ENCODE measurements at places on chromosomes 16 and 17.

GRCh38 chr16:67546761-67547422, 15.4 kb upstream of the CTCF start:
- peak; percentile 70 for DNase-seq

DNA sequence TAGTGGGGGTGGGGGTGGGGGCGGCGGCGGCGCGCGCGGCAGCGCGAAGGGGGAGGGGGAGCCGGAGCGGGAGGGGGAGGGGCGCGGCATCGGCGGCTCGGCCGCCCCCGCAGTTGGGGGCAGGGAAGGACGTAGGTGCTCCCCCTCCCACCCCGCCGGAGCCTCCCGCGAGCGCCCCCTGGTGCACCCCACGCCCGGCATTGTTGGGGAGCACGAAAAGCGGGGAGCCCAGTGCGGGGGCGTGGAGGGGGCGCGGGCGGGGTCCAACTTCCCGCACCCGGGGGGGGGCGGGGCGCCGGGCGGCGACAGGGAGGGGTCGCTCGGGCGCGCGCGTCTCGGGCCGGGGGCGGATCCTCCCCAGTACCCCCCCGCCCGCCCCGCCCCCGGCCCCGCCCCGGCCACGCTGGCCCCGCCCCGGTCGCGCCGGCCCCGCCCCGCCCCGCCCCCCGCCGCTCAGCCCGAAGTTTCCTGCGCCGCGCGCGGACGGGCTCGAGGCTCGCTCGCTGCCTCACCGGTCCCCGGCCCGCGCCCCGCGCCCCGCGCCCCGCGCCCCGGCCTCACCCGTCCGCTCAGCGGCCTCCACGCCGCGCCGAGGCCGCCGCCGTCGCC, at the start of gene CACNA1H:
Gene CACNA1H, plus strand, starts transcription at position 456 of the 609 bp plus-strand sequence. CDS start 632 bp downstream, outside the sequence.
- DNase-seq = no peak

GRCh38 chr17:8656693-8657092, 26.2 kb upstream of the MYH10 start:
- no peak for DNase-seq

- no peak for DNase-seq
These were observed 40.4 kb upstream of the DNAH17 start for GRCh38 chr17:78617511-78618061.

DNA sequence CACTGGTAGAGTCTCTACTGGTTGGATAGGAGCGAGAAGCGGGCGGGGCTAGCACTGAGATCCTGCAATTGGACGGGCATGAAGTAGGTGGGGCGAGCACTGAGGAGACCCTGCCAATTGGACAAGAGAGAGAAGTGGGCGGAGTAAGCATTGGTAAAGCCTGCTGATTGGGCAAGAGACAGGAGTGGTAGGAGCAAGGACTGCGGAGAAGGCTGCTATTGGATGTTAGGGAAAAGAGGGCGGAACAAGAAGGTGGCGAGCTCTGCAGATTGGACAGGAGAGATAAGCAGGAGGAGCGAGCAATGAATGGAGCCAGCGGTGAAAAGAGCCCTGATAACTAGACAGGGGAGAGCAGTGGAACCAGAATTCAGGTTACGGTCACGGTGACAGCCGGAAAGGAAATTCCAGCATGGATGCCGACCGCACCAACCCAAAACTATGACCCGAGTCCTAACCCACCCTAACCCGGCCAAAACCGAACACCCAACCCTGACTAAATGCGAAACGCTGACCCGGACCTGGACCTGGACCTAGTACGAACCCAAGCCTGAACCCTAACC, 4.8 kb downstream of the SCGB1C2 start:
- peak; percentile 13 for DNase-seq

DNA sequence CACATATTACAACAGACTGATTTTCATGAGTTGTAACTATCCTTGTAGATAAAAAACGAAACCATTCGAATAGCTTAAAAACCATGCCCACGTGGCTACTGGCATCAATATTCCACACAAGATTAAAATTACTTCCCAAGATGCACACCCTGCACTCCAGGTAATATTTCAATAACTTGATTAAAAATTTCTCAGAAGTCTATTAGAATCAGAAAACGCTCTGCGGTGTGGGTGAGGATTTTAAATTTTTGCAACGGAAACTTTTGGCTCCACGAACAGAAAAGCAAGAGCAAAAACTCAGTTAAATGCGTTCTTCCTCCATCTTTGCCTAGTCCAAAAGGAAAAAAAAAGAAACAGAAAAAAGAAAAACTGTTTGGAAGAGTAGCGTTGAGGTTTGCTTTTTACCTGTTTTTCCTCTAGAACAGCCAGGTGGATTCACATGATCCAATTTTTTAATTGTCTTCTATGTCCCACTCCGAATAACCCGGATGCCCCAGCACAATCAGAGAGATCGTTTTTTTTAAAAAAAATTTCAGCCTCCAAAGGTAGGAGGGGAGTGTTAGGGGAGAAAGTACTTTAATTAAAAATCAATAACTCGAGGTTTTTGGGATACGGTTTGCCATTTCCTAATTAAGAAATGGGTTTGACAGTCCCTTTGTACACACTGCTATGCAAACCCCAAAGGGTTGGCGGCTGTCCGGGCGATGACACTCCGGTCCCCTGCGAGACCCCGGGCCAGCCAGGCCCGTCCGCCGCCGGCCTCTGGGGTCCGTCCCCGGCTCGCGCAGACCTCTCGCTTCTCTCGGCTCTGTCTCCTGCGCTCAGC, 708 bp upstream of the NFAT5 start:
- no peak for DNase-seq

Measured in upper lobe of left lung (tissue), 6 donors.